ENCODE measurements at places on chromosomes 4 and X.

- no peak for DNase-seq
These were observed 80.6 kb upstream of the DHX15 start for GRCh38 chr4:24664956-24665355.

- no peak for DNase-seq
These were observed 137.4 kb downstream of the JADE1 start for GRCh38 chr4:128946916-128947315.

- DNase-seq = no peak
These were observed 220.3 kb upstream of the BCOR start for GRCh38 chrX:40318076-40318475.

GRCh38 chr4:77538574-77539157, 67.0 kb upstream of the CXCL13 start:
- DNase-seq = peak; percentile 7

GRCh38 chr4:148643851-148644250, 201.6 kb upstream of the NR3C2 start:
- no peak for DNase-seq

DNA sequence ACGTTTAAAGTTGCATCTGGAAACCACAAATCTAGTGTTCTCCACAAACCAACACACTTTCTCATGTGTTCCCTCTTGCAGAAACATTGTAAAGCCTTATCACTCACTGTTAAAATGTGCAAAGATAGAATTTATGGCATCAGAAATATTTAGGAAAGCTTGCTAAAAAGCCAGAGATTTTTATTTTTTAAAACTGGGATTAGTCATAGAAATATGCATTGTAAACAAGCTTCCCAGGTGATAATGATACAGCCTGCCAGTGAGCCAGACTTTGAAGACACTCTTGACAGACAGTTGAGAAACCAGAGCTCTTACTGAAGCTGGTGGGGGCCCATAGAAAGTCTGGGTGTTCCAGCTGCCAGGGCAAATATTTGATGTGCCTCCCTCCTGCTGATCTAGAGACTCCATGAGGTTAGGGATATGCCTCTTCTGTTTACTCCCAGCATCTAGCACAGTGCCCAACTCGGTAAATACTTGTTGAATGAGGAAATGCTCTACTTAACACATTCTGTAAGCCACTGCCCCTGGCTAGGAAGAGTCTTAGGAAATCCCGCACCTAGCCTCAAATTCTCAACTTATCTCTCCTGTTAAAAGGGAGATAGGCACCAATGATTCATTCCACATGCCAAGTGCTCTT, 179.0 kb upstream of the RASGEF1B start:
- no peak for DNase-seq

DNA sequence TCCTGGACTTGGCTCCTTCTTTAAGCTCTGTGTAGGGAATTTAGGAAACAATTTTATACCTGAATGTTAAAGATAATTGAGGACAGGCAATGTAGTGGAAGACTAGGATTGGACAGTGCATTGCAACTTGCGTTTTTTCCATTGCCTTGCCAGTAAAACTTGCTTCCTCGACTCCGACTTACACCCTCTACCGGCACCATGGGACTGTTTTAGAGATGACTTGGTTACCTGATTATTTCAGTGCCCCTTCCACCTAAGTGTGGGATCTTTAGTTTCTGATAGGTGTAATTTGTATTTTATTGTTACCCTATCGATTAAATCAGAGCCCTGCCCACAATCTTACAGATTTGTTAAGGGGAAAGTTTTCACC, 1.2 kb downstream of the PRPS1 start:
- no peak for DNase-seq

DNA sequence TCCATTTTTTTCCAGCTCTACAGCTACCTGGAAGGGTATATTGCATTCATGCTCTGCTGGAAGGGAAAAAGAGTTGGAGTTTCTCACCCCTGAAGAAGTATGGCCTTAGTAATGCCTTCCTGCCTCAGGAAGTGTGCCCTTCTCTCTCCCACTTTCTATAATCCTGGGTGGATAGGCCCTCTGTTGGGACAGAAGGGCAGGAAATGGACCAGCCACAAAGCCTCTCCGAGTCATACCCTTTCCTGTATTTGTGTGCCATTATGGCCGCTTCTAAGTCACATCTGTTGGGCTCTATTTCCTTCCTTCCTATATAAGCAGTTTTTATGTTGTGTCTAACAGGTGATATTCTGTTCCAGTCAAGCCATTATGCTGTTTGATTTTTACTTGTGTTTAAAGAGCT, 74.8 kb upstream of the SMARCA5 start:
- DNase-seq = no peak

DNA sequence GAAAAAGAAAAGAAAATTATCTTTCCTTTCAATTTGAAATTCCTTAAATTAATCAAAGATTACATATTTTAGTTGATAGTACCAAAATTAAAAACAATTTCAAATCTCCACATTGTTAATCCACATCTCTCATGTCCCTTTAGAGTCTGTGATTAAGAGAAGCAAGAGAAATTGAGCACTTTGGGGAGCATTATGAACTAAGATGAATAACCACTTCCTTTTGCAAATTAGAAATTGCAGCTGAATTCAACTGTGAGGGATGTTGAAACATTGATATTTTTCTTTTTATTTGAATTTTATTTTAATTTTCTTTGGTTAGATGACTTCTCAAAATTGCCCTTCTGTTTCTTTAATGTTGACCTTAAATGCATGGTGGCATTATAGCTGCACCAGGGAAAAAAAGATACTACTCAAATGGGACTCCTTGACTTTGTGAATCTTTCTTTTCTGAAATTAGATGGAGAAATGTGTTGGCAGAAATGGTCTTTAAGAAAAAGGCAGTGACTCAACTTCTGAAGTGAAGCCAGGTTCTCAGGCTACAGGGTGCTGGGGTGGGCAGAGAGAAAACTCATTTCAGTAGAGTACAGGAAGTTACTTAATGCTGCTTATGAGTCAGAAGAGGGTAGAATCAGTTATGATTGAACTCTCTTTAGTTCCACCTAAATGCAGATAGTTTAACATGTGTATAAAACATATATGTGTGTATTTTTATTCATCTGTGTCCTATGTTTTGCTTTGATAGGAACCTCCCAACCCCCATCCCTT, 92.0 kb upstream of the TNIP3 start:
- peak; percentile 78 for DNase-seq
